Activated CD4-positive, CD25-positive, alpha-beta regulatory T cell treated with anti-CD3 and anti-CD28 coated beads, Interleukin-2, amount 50 U/mL, for 16 hours (primary cell): ENCODE measurements at places on chromosomes 3 and 15.

DNA sequence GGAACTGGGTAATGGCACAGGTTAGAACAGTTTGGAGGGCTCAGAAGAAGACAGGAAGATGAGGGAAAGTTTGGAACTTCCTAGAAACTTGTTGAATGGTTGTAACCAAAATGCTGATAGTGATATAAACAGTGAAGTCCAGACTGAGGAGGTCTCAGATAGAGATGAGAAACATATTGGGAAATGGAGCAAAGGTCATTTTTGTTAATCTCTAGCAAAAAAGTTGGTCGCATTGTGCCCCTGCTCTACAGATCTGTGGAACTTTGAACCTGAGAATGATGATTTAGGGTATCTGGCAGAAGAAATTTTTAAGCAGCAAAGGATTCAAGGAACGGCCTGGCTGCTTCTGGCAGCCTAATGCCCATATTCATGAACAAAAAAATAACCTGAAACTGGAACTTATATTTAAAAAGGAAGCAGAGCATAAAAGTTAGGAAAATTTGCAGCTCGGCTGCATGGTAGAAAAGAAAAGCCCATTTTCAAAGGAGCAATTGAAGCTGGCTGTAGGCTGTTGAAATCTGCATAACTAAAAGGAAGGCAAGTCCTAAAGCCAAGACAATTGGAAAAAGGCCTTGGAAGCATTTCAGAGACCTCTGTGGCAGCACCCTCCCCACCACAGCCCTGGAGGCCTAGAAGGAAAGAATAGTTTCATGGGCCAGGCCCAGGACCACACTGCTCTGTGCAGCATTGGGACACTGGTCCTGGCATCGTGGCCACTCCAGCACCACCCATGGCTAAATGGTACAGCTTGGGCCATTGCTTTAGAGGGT lies 182.6 kb upstream of the CD96 start:
- DNase-seq, result no peak

GRCh38 chr15:53962646-53963561 lies 15.3 kb upstream of the UNC13C start:
- no peak for DNase-seq

GRCh38 chr15:53522991-53523390 lies 236.5 kb downstream of the WDR72 start:
- DNase-seq, result no peak

- DNase-seq, result no peak
Observed at GRCh38 chr3:175186511-175186910, 327.4 kb downstream of the NAALADL2 start.

- DNase-seq, result no peak
Observed at GRCh38 chr3:37997342-37997741, 6.8 kb downstream of the VILL start.

GRCh38 chr3:45966371-45966791 lies 23.1 kb downstream of the CXCR6 start:
- DNase-seq, result no peak

DNA sequence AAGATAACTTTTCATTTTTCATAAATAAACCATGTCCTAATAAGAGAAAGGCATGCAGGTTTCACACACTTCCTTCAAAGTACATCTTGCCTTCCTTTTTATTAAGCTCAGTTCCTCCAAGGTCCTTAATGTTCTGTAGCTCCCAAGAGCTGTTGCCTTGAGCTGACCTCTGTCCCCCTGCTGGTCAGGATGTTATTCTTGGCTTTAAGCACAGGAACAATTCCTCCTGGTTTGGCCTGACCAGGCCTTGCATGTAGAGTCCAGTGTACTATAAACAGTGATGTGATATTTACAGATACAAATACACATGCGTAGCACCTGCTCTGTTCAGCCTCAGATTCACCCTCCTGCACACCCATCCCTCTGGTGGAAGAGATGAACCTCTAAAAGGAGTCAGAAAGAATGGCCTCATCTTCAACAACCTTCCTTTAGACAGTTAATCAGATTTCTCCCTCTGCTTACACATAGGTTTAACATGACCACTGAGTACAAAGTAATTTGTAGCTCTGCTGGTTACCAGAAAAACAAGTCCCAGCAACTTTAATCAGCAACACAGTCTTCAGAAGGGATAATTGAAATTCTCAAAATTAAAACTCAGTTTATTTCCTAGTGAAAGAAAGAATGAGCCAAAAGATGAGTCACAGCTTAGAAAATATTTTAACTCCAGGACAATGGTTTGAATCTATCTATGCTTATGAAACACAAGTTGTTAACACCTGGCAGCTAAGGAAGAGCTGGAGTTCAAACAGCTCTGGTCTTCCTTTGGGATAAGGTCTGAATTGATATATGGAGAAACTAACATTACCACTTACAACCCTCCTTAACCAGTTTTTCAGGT lies 46.5 kb downstream of the PTPN9 start:
- DNase-seq, result no peak
